ENCODE measurements at places on chromosomes 13 and 19. TPM values are rescaled to one million over a fixed set of nuclear protein-coding genes. Genes with fewer than 3 reads are reported as not detected.
A peak's percentile ranks its signal among the peaks of the same experiment; 100 is the strongest.

GRCh38 chr13:26026211-26026610 lies 25.6 kb downstream of the SHISA2 start:
- no peak for DNase-seq

DNA sequence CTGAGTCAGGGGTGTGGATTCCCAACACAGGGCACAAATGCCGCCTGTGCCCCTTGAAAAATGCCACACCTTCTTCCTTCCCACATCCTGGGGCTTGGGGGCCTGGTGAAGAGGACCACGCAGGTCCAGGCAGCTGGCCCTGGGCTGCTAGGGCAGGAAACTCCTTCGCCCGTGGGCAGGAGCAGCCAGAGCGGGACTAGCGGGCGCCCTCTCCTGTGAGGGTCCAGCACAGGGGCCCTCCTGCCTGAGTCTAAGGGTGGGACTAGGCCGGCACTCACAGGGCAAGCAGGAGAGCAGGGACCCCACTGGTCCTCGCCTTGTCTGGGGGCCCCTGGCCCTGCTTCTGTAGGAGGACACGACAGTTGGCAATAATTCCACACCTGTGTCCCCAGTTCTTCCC lies 7.5 kb upstream of the CEBPA start:
- DNase-seq, result no peak

The PCDH20 gene
- 1.1 TPM for total RNA-seq

- no peak for DNase-seq
Observed at GRCh38 chr13:95641291-95642027, 3.0 kb downstream of the DZIP1 start.

- no peak for DNase-seq
Observed at GRCh38 chr13:113742000-113742441, 17.0 kb upstream of the TMEM255B start.

The ONECUT3 gene
- not detected for total RNA-seq

- no peak for DNase-seq
Observed at GRCh38 chr13:73961181-73961580, 173.0 kb downstream of the KLF12 start.

DNA sequence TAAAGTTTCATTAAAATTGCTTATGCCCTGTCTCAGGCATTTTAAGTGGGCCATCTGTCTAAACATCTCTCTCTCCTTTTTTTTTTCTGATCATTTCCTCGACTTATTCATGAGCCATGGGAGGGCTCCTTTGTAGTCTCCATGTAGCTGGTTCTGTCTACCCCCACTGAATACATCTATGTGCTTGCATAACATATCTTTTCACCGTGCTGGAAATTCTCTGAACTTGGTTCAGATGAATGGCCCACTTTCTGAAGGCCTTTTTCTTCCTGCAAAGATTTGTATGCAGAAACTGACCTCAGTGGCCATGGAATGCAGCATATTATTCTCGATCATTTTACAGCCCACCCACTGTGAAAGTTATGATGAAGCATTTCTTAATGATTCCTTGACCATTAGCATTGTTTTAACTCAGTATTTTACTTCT lies 225.3 kb downstream of the GGACT start:
- no peak for DNase-seq

GRCh38 chr13:23790577-23791170 lies 98.5 kb downstream of the MIPEP start:
- no peak for DNase-seq

- DNase-seq, result no peak
Observed at GRCh38 chr19:33823341-33823740, 26.7 kb downstream of the KCTD15 start.

The ITM2B gene
- total RNA-seq, result 401 TPM

- no peak for DNase-seq
Observed at GRCh38 chr13:46665633-46666482, 112.9 kb downstream of the LRCH1 start.

The UQCRFS1 gene
- 41.3 TPM for total RNA-seq

DNA sequence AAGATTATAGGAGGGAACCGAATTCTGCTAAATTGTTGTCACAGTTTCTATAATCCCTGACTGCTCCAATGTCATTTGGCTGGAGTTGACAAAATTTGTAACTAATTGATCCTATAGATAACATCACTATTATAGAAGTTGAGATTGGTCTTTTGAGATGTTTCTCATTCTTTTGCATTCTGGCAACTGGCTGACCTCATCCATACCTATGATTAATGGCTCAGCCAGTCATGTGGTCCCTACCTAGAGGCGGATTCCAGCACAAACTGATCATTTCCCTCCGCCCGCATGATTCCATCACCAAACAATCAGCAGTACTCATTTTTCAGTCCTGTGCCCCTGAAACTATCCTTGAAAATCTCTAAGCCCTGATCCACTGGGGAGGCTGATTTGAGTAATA lies 4.2 kb downstream of the PSG2 start:
- DNase-seq, result no peak

The CYP2A6 gene
- not detected for total RNA-seq

The CDC42EP5 gene
- 102 TPM for total RNA-seq

The CEACAM8 gene
- not detected for total RNA-seq

DNA sequence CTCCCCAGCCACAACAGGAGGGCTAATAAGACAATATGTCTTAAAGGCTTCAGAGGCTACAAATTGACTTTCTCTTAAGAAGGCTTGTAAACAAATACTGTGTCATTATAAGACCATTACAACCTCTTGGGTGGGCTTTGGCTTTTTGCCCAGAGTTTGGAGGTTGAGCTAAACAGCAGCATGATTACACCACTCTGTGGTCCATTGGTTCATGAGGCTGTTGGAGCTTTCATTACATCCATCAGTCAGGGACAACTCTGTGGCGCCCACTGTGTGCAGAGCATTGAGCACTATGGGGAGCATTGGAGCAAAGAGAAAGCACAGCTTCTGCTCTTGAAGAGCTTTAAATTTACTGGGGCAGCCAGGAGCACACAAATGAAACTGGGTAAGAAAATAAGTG lies 75.9 kb downstream of the TNFSF11 start:
- no peak for DNase-seq

DNA sequence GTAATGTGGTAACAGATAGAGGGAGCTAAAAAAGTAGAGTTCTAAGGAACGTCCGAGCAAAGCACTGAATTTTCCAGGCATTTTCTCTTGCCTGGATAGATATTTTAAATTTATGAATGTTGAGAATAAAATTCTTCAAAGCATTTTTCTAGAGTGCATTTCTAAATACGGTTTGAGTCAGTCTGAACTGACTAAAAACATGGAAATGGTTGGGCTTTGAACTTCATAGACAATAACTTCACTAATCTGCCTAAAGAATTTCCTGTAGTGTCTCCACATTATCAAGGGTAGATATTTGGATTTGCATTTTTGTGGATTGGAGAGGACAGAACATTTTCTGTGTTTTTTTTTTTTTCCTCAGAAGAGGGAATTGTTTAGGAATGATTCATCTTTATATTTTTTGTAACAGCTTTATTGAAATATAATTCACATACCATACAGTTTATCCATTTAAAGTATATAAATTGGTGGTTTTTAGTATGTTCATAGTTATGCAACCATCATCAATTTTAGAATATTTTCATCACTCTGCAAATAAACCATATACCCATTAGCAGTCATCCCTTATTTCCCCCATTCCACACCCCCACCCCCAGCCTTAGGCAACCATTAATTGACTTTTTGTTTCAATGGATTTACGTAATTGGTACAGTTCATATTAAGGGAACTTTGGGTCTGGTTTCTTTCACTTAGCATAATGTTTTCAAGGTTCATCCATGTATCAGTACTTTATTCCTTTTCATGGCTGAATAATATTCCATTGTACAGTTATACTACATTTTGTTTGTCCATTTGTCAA lies 20.7 kb downstream of the GARRE1 start:
- no peak for DNase-seq

DNA sequence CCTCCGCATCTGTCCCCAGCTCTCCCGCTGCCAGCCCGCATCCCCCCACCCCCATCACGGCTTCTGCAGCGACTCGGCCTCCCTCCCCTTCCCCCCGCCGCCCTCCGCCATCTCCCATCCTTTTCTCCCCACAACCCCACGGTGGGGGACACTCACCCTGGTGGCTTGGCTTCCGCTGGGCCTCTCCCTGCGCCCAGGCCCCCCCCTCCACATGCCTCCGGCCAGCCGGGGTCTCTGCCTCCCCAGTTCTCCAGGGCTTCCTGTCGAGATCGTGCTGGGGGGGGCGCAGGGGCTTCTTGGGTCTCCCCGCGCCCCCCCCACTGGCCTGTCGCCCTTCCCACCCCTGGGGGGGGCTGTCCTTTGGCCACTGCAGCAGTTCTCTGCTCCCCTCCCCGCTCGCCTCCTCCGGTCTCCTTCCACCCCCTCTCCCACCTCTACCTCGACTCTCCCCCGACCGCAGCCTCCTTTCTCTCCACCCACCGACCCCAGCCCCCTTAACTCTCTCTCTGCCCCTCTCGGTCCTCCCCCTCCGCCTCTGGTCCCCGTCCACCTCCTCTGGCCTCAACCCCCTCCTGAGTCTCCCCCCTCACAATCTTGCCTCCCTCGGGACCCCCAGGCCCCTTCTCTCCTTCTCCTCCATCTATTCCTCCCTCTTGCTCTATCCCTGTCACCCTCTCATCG lies 17.1 kb downstream of the LRRC4B start:
- no peak for DNase-seq

The TGDS gene
- total RNA-seq, result 11.3 TPM

The PSG11 gene
- total RNA-seq, result not detected

GRCh38 chr19:37309834-37310575 lies 60.9 kb upstream of the ZNF527 start:
- DNase-seq, result no peak

The NBEA gene
- 16.9 TPM for total RNA-seq

- peak; percentile 43 for DNase-seq
Observed at GRCh38 chr19:32287811-32288227, 57.6 kb upstream of the ZNF507 start.

DNA sequence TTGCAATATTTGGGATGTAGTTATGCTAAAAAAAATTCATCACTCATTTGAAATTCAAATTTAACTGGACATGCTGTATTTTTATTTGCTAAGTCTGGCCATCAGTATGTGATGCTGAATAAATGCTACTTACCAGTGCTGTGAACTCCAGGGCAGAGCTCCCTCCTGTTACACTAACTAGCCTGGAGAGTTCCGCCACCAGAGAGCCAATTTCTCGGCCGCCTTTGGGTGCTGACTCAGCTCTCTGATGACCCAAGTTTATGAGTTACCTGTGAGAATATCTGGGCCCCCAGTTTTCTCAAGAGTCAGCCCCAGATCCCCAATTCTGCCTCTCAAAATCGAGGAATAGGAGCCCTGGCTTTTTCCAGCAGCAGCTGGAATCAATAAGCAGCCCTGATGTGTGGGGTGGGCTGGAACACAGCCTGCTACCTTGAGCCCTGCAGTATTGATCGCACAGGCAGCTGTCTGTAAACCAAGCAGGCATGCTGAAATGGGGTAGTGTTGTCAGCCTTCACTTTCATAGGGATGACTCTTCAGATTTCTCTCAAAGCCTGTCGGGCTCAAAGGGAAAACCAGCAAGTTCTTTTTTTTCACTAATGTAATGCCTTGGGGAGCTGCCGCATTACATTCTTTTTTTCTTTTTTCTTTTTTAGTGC lies 113.7 kb downstream of the DNAJC15 start:
- DNase-seq, result no peak

The ZNF578 gene
- 10.2 TPM for total RNA-seq

The PAF1 gene
- total RNA-seq, result 63.6 TPM

- peak; percentile 74 for DNase-seq
Observed at GRCh38 chr13:85799097-85799582, at the start of gene SLITRK6. TSS of gene SLITRK6 (minus strand) at chr13:85799419. CDS start at chr13:85796508, 2,911 bp downstream.

- no peak for DNase-seq
Observed at GRCh38 chr19:3176715-3177501, 1.7 kb upstream of the S1PR4 start.

DNA sequence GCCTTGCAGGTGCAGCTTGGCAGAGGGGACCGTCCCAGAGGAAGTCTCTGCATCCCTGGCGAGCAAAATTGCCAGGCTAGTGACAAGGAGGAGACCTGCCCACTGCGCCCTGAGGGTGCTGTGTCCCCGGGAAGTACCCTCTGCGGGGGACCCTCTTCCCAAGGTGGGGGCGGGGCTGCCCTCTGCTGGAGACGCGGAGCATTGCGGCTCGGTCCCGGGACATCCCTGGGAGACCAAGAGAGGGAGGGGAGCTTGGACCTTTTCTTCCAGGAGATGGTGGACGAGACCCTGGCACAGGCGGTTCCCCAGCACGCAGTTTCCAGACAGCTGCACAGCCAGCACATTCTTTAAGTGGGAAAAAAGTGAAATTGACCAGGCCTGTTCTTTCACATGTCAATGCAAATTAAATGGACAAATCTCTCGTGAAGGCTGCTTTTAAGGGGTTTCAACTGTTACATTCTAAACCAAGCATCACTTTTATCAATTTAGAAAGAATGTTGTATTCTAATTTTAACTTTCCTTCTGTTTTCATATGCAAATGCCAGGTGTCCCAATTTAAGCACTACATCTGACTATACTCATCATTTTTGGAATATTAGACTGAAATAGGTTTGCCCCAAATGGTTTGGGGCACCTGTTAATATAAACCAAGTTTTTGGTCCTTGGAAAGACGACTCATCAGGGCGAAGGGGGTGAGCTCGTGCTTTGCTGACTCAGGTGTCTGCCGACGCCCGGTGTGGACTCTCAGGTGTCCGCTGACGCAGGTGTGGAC lies 60.7 kb downstream of the MCF2L start:
- no peak for DNase-seq

The ZNF266 gene
- 20.4 TPM for total RNA-seq

The IL12RB1 gene
- 0.62 TPM for total RNA-seq

GRCh38 chr19:45822716-45823115 lies 7.6 kb upstream of the RSPH6A start:
- no peak for DNase-seq

DNA sequence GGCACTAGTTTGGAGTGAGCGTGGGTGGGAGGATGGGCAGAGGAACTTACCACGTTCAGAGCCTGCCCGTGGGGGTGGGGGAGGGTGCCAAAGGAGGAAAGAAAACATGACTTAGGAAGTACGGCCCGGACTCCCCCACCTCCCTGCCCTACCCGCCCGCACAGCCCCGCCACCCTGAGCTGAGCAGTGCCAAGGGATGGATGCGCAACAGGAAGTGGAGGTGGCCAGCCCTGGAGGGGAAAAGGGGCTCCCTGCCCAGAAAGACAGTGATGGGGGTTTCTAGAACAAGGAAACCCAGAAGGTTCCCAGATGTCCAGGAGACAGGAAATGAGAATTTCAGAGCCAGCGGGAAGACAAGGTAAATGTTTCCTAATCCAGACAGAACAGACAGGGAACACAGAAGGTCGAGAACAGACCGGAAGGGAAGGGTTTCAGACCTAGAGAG lies 6.3 kb downstream of the TEAD2 start:
- no peak for DNase-seq

The ZNF560 gene
- not detected for total RNA-seq

The TGFBR3L gene
- 3.2 TPM for total RNA-seq

- DNase-seq, result no peak
Observed at GRCh38 chr13:108451121-108451520, 178.3 kb upstream of the MYO16 start.

The PABPC3 gene
- 4.5 TPM for total RNA-seq

GRCh38 chr19:27865927-27866777 lies 1346.8 kb downstream of the UQCRFS1 start:
- DNase-seq, result no peak

The LPAR6 gene
- total RNA-seq, result 17.3 TPM

Data from prostate gland (tissue), 2 donors.